ENCODE measurements at places on chromosomes 2 and 18.

DNA sequence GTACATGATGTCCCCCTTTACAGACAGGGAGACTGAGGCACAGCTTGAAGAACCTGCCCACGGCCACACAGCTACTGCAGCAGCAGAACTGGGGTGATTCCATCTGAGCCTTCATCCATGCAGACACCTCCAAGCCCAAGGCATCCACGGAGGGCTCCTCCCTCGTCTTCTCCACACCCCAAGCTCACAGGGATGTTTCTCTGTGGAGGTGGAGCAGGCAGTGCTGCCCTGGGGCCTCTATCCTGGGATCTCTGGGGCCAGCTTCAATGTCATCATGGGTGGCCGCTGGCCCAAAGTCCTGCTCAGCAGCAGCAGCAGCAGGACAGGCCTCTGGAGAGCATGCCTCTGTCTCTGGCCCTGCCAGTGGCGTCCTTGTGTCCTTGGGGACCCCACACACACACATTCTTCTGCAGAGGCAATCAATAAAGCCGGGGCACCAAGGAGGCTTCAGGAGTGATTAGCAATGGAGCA is 31.2 kb downstream of the ADI1 start:
- no peak for DNase-seq

DNA sequence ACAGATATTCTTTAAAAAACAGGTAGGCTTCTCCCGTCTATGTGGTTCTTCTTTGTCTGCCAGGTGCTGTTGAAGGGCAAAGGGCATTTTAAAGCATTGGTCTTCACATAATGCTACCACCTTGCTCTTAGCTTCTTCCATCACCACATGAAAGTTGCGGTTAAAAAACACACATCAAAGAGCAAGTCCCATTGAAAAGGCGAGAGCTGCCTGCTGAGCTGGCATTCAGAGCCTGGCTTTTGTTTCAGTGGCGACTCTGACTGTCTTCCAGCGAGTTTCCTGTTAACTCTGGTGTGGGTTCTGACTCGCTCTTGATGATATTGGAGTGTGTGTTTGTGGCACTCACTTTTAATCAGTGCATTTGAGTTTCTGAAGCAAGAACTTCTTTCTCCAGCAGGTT is 624.9 kb upstream of the FANCL start:
- DNase-seq, result peak; percentile 27

- peak; percentile 79 for DNase-seq
These were observed 86.9 kb downstream of the RDH14 start for GRCh38 chr2:18473241-18474181.

DNA sequence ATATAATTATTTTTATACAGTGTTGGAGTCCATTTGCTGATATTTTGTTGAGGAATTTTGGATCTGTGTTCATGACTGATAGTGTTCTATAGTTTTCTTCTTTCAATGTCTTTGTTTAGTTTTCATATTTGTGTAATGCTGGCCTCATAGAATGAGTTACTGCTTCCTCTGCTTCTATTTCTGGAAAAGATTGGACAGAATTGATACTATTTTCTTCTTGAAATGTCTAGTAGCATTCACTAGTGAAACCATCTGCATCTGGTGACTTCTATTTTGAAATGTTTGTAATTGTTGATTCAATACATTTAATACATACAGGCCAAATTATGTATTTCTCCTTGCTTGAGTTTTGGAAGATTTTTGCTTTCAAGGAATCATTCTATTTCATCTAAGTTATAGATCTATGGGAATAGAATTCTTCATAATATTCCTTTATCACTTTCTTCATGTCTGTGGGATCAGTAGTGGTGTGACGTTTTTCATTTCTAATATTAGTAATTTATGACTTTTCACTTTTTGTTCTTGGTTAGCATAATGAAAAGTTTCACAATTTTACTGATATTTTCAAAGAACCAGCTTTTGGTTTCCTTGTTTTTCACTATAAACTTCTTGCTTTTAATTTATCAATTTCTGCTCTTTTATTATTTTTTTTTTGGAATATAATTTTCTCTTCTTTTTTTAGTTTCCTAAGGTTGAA is 509.9 kb upstream of the VRK2 start:
- no peak for DNase-seq

- DNase-seq, result peak; percentile 5
These were observed 2.0 kb downstream of the ZNF638 start for GRCh38 chr2:71333619-71334018.

DNA sequence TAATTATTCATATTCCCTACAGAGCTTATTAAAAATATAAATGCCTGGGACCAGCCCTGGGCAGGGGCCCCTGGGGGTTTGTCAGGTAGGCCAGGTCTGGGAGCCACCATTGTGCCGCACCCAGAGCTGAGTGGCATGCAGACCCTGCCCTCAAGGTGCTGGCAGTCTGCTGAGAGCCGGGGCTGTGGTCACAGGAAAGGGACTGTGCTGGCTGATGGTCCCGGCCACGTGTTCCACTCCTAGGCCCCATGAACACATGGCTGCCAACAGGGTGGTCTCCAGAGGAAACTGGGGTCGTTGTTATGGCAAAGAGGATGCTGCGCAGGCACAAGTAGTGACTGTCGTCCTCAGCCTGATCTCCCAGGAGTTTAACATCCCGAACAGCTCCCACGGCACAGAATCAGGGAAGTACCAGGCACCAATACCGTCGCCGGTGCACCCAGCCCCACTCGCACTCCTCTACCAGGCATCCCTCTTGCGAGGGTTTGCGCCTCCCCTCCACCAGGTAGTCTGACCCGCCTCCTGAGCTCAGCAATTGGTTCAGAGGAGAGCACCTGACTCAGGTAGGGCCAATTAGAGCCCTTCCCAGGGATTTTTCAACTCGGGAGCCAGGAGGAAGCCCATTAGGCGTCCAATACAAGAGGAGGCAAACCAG is 39.2 kb upstream of the BIN1 start:
- DNase-seq, result no peak

DNA sequence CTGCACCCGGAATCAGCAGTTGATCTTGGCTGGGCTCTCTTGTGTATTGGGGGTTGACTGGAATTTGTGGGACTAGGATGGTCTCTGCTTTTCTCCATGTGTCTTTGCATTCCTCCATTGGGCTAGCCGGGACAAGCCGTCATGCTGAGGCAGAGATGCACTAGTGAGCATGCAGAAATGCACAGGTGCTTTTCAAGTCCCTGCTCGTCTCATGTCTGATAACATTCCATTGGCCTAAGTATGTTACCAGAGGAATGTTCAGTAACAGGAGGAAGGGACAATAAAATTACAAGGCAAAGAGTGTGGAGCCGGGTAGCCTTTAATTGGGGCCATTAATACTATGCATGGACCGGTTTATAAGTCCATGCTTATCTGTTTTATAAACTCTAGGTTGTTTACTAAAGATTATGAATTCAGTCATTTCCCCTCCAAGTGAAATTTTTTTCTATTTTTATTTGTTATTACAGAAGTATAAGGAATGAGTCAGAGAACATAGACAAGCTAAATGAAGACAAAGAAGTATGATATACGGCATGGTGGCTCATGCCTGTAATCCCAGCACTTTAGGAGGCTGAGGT is 24.4 kb upstream of the AAK1 start:
- DNase-seq, result peak; percentile 10

DNA sequence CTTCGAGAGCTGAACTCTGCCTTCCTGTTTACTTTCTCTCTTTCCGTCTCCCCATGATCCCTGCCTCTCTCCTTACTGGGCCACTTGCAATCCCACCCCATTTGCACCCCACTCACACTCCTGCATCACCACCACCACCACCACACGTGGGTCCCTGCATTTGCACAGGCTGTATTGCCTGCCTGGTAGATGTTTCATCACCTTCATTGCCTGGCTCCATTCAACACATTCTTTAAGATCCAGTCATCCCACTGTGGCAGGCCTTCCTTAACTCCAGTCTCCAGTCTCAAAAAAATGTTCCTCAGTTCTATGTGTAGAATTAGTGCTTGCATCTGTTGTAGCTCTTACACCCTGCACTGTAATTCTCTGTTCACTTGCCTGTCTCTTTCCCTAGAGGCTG is 13.9 kb downstream of the NOSTRIN start:
- peak; percentile 85 for DNase-seq

GRCh38 chr2:200966770-200967169 is 3.3 kb upstream of the ORC2 start:
- peak; percentile 80 for DNase-seq

GRCh38 chr2:147558620-147559019 is 286.2 kb upstream of the ACVR2A start:
- DNase-seq, result no peak

GRCh38 chr2:166117491-166117890 is 10.3 kb downstream of the SCN1A start:
- no peak for DNase-seq

GRCh38 chr2:239369631-239370161 is 31.1 kb downstream of the HDAC4 start:
- DNase-seq, result no peak

DNA sequence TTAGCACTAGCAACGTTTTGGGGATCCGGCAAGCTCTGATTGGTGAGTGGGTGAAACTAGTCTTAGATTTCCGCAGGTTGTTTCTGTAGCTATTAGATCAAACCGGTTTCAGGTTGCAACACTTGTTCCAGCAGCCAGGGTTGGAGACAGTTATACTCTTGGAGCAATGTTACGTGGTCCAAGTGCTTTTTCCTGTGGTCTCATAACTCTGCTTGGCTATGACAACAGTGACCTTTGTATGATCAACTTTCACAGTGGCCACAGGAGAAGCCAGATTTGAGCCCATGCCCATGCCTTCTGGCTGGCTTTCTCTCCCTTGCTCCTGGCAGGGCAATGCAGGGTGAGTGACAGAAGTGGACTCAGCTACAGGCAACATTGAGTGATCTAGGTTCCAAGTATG is 84.5 kb upstream of the TAF1B start:
- DNase-seq, result no peak

DNA sequence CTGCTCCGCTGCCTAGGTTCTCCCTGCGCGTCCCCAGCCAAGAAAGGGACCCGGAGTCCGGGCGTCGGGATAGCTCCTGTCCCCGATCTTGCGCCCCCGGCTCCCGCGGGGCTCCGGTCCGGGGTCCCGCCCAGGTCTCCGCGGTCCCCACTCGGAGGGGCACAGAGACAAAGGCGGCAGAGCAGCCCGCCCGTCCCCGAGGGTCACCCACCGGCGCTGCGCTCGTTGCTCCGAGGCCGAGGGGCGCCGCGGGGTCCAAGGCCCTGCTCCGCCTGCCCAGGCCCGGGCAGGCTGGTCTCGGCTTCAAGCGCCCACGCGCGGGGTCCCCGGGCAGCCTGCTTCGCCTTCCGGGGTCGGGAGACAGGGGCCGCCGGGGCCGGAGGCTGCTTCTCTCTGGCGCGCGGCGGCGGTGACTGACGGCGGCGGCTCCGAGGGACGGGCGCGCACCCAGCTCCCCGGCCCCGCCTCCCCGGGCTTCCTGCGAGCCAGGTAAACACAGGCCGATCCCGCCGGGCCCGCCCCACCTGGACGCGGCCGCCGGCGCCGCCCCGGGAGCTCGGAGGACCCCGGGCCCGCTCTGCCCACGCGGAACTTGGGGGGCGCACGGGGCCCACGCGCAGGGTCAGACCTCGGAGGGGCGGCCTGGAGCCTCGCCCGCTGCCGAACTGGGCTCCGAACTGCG is at the start of gene MBP:
Gene MBP (minus strand): TSS at position 415 of the 682 bp plus-strand sequence. CDS start 27,522 bp downstream, outside the sequence.
- no peak for DNase-seq

DNA sequence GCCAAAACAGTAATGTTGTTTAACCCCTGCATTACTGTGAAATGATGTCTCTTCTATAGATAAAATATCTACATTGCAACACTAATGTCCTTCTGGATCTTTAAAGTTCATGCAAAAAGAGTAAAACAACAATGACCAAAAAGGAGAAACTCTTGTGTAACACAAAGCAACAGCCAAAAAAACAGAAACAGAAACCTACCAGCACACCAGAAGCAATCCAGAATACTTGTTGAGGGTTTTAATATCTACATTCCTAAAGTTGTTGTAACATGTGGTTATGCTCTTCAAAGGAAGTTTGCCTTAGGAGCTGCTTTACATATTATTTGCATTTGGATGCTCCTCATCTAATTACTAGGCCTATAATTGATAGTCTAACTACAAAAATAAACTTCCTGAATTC is 157.2 kb downstream of the BABAM2 start:
- peak; percentile 67 for DNase-seq

DNA sequence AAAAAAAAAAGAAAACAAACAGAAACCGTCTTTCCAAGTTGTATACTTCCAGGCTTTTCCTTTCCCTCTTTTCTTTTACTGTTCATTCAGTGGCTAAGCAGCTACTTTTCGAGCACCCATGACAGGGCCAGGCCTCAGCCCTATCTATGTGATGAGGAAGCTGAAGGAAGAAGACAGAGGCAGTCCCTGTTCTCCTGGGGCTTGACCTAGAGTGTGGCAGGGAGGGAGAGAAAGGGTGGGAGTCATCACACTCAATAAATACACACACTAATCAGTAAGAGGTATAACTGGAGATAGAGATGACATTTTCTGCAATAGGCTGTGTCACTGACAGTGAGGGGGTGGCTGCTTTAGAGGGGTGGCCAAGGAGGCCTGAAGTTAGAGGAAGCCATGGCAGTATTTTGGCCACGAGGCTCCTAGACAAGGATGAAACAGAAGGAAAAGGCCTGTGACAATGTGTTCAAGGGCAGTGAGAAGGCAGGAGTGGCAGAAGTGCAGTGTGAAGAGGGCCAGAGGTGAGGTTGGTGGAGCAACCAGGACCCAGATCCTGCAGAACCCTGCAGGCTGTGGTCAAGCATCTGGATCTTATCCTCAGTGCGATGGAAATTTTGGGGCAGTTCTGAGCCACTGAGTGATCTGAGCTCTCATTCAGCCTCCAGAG is 131.8 kb upstream of the TTC39C start:
- no peak for DNase-seq

DNA sequence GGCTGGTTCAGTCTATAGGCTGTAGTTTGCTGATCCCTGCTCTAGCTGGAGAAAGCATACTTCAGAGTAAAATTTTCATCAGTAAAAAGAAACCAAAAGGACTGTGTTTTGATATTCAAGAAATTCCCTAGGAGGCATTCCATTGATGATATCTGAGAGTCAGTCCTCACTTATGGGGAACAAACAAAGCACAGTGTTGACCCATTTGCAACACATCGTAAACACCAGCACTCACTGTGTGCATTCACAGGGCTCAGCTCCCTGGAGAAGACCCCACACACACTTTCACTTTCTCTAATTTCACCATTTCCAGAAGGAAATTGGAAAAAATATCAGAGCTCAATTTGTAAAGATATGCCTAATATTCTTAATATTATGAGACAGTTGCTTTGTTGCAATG is 147.1 kb downstream of the PIEZO2 start:
- DNase-seq, result no peak

DNA sequence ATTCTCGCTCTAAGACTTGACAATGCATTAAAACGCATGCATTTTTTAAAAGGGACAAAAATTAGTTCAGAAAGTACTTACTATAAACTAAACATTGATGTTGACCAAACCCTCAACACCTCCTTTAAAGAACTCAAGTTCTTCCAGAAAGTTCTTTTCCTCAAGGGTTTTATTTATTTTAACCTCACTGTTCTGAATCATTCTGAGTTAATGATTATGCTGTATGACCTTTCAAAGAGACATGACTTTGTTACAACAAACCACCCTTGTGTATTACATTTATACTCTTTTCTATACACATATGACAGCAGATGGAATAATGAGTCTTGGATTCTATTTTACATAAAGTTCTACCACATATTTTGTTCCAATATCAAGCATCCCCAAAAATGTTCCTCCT is 139.8 kb upstream of the CCDC150 start:
- DNase-seq, result no peak

Data from astrocyte of the spinal cord (primary cell).